Tracheal epithelial cell (primary cell): ENCODE measurements at places on chromosomes 3 and 15. TPM values are rescaled to one million over a fixed set of nuclear protein-coding genes. Genes with fewer than 3 reads are reported as not detected.

CDCP1 gene
- 52.0 and 107 TPM in 2 replicates for total RNA-seq

WNT7A gene
- 8.1 and 28.0 TPM in 2 replicates for total RNA-seq

PCCB gene
- total RNA-seq: 49.6 and 62.9 TPM in 2 replicates

AZI2 gene
- total RNA-seq: 57.3 and 64.1 TPM in 2 replicates

TRPM1 gene
- total RNA-seq: under 0.01 TPM in 1 of 2 replicates, not detected in the other

OR5K2 gene
- not detected in 2 replicates for total RNA-seq

VGLL4 gene
- 35.6 and 42.2 TPM in 2 replicates for total RNA-seq

NPAP1 gene
- total RNA-seq: under 0.01 TPM in 1 of 2 replicates, not detected in the other
